ENCODE measurements at places on chromosomes 5 and 9.

DNA sequence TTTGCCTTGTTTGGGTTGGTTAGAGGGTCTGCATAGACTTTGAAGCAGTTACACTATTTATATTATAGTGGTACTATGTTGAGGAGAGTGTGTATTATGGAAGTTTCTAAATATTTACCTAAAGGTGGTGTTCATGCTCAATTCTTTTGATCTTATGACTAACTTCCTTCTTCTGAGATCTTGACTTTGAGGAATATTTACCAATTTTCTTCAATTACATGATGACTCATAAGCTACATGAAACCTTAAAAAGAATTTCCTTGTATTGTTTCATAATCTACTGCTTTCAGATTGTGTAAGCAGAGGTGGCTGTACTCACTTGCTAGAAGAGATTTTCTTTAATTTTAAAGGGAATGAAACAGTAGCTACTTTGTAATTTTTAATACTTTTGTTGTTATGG is 276.1 kb downstream of the TAF11L14 start:
- DNase-seq = no peak

DNA sequence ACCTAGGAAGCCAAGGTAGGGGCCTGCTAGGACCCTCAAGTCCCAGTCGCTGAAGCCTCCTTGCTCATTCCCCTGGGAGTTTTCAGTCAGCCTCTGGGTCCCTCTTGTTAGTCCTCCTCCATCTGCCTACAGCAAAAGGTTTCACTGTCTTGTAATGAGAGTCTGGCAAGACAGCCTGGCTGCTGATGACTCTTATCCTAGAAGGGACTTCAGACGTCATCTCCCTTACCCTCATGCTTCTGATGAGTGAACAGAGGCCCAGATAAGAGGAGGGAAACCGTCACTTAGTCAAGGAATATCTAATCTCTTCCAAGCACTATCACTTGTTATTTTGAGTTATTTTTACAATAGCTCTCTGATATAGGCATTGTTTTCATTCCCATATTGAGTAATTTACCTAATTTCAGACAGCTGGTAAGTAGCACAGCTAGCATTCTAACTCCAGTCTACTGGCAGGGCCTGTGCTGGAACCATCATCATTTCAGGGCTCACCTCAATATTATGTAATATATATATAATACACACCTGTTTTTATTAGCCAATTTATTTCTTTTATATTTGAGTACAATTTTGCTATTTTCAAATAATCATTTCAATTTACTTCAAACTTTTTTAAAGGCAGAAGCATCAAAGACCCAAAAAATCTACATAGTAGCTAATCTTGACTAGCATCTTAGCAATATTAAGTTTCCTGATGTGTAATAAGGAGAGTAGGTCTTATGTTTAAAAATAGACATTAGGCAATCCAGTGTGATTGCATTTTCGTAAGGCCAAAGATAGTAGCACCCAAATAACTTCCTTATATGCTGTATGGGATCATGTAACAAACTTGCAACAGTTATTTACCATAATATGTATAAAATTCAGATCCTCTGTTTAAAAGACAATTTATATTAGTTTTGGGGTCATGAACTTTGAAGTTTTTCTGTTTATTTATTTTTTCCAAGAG is 7.9 kb downstream of the CMYA5 start:
- DNase-seq = no peak

GRCh38 chr5:96370976-96371375 is 62.1 kb downstream of the PCSK1 start:
- no peak for DNase-seq

GRCh38 chr9:78533500-78533899 is 236.6 kb downstream of the PSAT1 start:
- no peak for DNase-seq

DNA sequence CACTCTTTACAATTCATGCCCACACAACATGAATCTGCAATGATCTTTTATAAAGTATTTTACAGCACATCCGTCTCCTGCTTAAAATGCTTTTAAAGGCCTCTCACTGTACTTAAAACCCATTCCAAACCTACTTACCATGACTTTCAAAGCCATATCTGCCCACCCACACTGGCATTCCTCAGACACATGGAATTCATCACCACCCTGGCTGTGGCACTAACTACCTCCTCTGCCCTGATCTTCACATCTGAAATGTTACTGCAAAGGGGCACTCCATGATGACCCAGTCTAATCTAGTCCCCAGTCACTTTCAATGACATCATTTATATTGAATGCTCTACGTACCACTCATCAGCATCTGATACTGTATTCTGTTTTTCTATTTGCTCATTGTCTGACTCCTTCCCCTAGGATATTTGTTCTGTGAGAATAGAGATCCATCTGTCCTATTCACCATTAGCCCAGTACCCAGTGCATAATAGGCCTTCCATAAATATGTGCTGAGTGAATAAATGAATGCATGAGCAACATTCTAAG is 193.2 kb upstream of the KIF2A start:
- no peak for DNase-seq

GRCh38 chr9:83069651-83070050 is 6.7 kb upstream of the RASEF start:
- no peak for DNase-seq

DNA sequence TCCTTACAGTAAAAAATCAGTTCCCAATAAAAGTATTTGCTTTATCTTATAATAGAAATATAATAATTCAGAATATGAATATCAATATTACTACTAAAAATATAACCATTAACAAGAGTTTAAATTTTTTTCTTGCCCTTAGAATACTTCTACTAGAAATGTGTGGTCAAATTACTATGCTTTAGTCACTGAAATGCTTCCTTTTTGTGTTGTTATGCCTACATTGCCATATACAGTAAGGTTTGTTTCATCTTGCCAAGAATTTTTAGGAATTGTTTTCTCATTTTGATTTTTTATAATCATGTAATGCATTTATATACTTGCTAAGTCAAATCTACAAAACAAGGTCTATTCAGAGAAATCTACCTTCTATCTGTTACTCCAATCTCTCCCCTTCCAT is 181.7 kb downstream of the CDK5RAP2 start:
- DNase-seq = no peak
